ENCODE measurements at places on chromosomes 3 and 15.

- no peak for DNase-seq
These were observed 32.3 kb upstream of the AMOTL2 start for GRCh38 chr3:134406331-134407238.

- DNase-seq, result no peak
These were observed 52.2 kb upstream of the HEG1 start for GRCh38 chr3:125107861-125108567.

DNA sequence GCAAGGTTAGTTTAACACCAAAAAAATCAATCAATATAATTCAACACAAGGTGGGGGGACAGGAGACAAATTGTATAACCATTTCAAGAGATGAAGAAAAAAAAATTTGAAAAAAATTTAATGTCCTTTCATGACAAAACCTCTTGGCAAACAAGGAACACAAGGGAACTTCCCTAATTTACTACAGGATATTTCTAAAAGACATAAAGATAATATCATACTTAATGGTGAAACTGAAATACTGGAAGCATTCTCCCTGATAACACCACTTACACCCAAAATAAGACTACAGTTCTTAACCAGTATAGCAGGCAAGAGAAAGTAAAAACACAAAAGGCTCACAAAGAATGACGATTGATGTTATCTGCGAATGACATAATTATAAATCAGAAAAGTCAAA is 44.7 kb downstream of the IFT57 start:
- DNase-seq, result no peak

GRCh38 chr15:29776859-29777258 is 45.4 kb downstream of the TJP1 start:
- no peak for DNase-seq

- DNase-seq, result no peak
These were observed 123.1 kb downstream of the TGFBR2 start for GRCh38 chr3:30729512-30729911.

- peak; percentile 69 for DNase-seq
These were observed 72.1 kb downstream of the IL1RAP start for GRCh38 chr3:190585805-190586630.

DNA sequence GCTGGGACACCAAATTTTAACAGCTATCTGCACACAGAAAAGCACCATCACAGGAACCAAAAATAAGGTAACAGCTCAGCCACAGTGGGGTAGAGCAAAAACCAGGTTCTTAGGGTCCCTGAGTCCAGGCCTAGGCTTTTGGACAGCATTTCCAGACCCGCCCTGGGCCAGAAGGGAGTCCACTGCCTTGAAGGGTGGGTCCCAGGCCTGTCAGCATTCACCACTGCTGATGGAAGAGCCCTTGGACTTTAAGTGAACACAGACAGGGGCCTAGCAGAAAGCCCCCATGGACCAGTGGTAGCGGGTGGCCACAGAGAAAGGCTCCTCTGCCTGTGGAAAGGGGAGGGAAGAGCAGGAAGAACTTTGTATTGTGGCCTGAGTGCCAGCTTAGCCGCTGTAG is 56.4 kb downstream of the PLCH1 start:
- no peak for DNase-seq

- no peak for DNase-seq
These were observed 4.1 kb upstream of the THSD4 start for GRCh38 chr15:71111181-71111565.

DNA sequence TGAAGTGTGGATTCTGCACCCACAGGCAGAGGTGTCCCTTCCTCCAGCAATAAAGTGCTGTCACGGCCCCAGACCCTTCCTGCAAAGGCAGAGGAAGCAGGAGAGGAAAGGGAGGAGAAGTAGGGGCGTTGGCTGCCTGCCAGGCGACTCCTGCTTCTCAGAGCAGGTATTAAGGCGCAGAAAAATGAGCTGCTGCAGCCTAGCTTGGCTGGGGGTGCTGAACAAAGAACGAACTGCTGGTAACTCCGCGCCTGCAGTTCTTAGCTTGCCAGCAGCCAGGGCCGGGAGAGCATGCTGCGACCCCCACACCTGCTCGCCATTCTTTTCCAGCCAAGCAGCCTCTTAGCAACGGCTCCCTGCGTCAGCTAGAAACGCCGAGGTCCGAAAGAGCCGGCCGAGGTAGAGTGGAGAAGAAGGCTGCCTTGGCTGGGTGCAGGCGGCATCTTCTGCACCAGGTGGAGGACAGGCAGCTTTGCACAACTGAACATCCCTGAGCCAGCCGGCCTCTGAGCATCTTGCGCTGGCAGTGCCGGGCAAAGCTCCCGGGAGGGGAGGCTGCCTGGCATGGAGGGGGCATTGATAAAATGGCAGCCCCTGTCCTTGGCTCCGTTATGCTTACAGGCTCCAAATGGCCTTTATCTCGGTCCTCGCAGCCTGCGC is 296.0 kb downstream of the MEX3B start:
- DNase-seq, result no peak

DNA sequence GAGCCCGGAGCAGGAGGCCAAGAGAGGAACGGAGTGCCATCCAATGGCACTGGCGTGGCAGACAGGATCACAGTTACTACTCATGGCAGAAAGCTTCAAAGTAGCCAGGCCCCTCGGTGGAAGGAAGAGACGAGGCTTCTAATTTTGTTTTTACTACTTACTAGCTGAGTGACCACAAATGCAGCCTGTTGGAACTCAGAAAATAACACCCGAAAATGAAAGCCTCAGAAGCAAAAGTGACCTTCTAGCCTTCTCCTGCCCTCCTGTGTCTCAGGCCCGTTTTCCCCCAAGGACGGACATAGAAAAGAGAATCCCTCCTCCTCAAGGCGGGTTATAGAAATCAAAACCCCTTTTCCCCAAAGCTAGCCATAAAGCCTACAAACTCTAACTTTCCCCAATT is 9.9 kb upstream of the STRA6 start:
- no peak for DNase-seq
